Uterus (tissue), 4 donors: ENCODE measurements at places on chromosomes 12 and 14. TPM values are rescaled to one million over a fixed set of nuclear protein-coding genes. Genes with fewer than 3 reads are reported as not detected.
A peak's percentile ranks its signal among the peaks of the same experiment; 100 is the strongest.

The NACA gene
- 997 TPM for total RNA-seq

The TSPAN9 gene
- 47.9 TPM for total RNA-seq

The KITLG gene
- 19.0 TPM for total RNA-seq

The SIVA1 gene
- 306 TPM for total RNA-seq

DNA sequence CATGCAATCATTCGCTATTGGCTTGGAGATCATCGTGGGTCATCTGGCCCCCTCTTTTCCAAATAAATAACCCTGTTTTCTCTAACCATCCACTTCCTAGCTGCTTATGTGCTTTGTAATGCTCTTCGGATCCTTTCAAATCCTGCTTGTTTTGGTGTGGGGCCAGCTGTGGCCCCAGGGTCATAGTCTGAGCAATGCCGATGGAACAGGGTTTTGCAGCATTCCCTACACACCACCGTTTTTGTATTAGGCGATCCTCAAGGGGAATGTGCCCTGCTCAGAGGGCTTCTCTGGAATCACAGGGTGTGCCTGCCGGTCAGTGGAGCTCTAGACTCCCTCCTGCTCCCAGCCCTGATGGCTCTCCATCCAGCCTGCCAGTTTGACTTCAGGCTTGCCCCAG lies 78.1 kb upstream of the NRXN3 start:
- no peak for DNase-seq

- DNase-seq: peak; percentile 49
Observed at GRCh38 chr14:63174760-63175191, 29.5 kb upstream of the RHOJ start.

- no peak for DNase-seq
Observed at GRCh38 chr12:102462386-102462785, 18.0 kb downstream of the IGF1 start.

DNA sequence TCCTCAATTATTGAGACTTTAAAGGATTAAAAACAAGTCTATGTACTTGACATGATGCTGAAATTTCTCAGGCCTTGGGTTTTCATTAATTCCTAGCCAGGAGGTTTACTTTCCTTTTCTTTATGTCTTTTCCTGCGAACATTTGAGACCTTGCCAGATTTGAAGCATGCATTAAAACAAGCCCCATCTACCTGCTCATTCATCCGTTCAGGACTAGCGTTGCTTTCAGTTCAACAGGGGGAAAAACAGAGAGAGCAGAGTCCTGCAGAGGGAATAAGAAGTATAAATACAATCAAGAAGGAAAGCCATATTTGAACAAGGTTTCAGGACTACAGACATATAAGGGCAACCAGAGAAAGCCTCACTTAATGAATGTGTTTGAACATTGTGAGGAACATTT lies 542.4 kb downstream of the DIO2 start:
- no peak for DNase-seq

- DNase-seq: no peak
Observed at GRCh38 chr12:47308672-47309071, 228.9 kb upstream of the AMIGO2 start.

DNA sequence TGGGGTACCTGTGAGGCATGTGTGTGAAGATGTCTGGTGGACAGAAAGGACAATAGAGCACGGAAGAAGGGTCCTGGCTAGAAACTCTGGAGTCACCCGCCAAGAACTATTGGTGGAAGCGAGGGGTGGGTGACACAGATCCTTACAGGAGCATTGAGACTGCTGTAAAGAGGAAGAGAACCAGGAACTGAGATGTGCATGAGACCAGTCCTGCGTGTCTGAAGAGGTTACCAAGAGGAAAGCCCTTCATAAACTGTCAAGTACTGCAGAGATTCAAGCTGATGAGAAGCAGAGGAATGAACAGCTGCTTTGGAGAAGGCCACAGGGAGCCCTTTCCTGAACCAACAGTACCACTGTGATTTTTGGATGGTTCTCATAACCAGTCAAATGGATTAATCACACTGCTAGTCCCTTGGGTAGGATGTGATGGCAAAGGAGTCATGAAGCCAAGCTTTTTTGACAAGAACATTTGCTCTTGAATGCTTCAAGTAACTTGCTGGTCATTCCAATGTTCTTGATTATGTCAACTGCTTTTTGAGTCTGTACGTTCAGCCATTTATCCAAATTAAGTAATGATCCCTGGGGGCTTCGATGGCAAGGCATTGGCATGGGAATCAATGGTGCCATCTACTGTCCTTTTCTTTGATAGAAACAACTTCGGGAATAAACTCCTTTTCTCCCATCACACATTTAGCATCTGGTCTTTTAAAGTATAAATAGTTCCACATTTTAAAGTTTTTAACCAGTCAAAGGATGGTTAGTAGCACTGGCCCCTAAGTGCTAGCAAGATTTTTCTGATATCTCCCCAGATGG lies 42.9 kb downstream of the GPR135 start:
- no peak for DNase-seq

- no peak for DNase-seq
Observed at GRCh38 chr12:50224026-50224692, 57.0 kb upstream of the CERS5 start.

DNA sequence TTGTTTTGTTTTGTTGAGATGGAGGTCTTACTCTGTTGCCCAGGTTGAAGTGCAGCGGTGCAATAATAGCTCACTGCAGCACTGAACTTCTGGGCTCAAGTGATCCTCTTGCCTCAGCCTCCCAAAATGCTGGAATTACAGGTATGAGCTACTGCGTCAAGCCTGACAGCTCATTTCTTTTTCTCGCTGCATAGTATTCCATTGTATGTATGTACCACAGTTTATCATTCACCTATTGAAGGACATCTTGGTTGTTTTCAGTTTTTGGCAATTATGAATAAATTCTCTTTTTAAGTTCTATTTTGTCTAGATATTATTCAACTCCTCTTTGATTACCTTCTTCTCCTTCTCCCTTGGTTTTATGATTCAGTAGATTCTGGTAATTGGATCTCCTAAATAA lies 13.5 kb downstream of the HSD17B6 start:
- no peak for DNase-seq

DNA sequence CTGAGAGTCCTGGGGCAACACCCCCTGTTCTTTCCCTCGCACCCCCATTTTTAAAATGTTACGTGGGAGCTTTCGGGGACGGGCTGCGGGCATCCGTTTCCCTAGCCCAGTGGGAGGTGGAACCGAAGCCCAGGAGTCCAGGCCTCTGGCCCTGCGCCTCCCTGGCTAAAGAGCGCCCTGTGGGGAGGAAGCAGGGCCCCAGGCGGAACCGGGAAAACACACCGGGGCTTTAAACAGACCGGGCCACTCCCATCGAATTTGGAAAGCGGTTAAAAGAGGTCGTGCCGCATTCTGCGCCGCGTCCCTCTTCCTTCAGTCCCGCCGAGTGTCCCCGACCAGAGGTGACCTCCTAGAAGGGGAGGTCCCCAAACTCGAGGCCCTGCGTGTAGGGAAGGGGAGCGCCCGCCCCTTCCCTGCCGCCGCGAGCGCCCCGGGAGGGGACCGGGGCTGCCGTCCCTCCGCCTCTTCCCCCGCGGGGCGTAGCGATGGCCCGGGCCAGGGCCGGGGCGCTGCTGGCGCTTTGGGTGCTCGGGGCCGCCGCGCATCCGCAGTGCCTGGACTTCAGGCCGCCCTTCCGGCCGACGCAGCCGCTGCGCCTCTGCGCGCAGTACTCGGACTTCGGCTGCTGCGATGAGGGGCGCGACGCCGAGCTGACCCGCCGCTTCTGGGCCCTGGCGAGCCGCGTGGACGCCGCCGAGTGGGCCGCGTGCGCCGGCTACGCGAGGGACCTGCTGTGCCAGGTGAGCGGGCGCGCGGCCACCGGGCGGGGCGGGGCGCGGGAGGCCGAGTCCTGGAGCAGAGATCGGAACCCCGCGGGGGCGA lies at the start of gene HHIPL1:
Gene HHIPL1, plus strand, starts transcription at position 407 of the 822 bp plus-strand sequence. Its CDS starts 79 bp downstream, at position 486.
- peak; percentile 40 for DNase-seq

DNA sequence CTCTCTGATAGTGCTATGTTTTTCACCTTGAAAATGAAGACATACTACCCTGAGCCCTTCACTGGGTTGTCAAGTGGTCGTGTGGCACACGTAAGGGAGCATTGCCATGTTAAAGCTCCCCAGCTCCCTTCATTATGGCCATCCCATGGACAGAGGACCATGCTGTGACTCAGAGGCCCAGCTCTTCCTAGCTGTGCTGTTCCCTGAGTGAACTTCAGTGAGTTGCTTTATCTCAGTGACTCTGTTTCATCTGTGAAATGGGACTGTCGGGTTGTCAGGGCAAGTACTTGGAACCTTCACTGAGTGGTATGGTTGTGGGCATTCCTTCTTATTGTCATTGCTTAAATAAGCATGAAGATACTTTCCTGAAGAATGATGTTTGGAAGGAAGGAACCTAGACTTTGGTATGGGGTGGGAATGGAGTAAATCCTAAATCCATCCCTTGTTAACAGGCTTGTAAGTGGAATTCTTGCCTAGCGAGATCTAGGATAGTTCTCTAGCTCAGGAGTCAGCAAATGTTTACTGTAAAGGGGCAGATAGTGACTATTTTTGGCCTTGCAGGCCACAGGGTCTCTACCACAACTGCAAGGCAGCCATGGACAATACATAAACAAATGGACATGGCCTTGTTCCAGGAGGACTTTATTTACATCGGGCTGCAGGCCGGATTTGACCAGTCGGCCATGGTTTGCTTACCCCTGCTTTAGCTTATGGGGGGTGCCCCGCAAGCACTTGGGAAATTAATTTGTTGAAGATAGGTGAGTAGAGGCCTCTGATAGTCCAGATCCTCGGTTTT lies 283.5 kb downstream of the ZFP36L1 start:
- DNase-seq: no peak

- no peak for DNase-seq
Observed at GRCh38 chr12:72493407-72493806, 221.2 kb downstream of the TRHDE start.

DNA sequence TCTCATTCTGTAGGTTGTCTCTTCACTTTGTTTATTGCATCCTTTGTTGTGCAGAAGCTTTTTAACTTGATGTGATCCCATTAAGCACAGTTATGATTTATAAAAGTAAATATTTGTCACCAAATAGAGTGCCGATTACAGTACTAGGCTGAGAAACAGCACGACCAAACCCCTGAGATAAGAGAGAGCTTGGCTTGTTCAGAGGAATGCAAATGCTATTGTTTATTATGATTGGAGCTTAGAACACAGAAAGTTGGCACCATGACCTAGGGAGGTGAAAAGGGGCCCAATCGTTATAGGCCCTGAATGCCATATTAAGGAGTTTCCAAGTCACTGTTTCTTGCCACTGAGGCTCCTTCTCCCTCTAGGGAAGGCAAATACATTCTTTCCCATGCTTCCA lies 214.9 kb downstream of the KITLG start:
- DNase-seq: no peak

DNA sequence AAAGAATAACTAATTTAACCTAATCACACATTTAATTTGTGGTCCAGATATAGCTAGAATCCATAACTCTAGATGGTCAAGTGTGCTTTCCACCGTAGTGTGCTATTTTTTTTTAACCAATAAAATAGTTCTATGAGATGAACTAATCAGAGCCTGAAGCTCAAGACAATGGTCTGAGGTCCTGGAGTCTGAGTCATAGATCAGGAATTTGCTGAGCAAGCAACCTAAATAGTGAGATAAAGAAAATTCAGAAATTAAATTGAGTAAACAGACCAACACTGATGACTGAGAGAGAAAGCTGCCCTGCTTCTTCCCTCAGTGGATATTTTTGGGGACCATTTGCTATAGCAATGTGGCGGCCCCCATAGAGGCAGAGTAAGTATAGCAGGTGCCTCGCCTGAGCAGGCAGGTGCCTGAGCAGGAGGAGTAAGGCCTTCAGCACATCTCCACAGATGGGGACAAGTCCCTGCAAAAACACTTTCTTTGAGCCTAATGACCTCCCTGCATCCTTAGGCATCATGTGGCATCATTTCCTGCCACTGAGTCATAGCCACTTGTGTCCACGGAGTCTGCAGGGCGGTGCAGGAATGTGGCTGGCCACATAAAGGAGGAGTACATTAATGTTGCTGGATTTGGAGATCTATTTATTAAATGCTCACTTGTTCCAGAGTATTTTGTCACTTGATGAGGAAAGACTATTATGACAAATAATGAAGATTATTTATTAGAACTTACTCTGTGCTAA lies 13.9 kb upstream of the CLEC4E start:
- no peak for DNase-seq

DNA sequence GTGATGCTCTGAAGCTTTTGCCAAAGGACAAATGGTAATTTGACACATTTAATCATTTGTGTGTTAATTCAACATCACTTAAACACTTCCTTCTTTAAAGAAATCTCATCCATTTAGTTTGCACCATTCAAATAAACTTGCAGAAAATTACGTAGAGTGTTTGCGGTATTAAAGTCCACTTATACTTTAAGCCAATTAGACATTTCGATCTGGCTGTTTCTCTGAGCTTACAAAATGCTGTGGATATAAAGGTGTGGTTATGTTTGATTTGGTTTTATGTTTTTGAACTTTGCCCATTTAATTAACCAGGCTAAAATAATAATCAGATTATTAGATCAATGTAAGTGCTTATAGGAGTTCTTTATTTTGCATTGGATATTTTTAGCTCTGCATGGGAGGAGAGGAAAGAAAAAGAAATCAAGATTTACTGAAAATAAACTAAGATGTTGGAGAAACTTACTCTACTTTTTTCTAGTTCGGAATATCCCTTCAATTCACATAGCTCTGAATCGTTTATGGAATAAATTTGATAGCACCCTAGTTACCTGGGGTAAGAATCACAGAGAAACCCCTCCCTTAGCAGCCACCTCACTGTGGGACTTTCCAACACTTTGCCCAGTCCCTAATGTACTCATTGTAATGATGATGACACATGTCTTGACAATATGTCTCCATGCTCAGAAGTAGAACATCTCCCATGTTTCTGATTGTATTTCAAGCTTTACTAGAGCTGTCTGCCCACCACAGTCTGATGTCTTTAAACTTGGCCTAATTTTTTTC lies 268.0 kb downstream of the BTG1 start:
- no peak for DNase-seq

- DNase-seq: no peak
Observed at GRCh38 chr12:126763359-126763758, 1503.6 kb upstream of the TMEM132C start.

- no peak for DNase-seq
Observed at GRCh38 chr14:72568296-72568992, 325.5 kb downstream of the DPF3 start.

DNA sequence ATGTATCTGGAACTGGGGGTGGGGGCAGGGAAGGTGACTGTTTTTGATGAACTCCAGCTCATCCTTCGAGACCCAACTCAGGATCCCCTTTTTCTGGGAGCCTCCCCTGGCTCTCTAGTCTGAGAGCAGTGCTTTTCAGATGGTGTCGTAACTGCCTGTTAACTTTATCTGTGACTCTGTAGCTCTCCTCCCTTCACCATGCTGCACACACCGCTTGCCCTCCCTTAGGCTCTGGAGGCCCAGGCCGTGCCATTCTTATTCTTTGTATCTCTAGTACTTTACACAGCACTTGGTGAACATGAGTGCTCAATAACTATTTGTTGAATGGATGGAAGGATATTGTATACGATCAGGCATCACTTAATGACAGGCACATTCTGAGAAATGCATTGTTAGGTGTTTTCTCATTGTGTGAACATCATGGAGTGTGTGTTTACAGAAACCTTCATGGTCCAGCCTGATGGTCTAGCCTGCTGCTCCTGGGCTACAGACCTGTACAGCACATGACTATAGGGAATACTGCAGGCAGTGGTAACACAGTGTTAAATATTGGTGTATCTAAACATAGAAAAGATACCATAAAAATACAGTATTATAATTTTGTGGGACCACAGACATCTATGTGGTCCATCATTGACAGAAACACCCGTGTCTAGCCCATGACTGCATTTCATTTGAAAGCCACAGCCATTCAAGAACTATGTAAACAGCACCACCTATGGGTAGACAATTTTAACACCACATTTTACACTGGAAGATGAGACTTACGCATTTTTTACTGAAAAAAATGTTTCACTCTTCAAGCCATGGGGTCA lies 91.8 kb downstream of the EML1 start:
- no peak for DNase-seq
